ENCODE measurements at places on chromosomes 7 and 10.

DNA sequence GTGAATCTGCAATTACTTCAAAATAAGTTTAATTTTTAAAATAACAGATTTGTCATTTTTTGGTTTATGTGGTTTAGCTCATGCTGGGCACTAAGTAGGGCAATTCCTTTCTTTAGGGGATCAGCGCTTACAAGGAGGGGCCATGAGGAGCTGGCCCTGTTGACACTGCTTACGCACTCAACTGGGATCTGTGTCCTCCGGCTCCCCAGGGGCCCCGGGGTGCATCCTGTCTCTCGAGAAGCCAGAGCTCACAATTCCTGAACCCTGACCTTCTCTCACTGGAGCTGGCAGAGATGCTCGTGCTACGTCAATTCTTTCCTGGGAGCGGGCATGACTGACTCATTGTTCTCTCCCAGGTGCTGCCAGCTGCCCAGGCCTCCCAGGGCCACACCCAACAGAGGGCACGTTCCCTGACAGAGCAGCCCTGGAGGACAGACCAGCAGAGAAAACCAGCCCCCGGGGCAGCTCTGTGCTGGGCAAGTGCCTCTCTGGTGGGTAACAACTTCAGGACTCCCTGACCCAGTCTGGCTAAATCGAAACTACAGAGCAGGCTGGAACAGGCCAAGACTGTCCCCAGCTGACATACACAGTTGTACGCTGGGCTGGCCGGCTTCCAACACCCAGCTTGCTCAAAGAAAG lies 36.8 kb downstream of the CTBP2 start:
- DNase-seq: no peak

GRCh38 chr10:114320249-114321116 lies 81.4 kb downstream of the VWA2 start:
- no peak for DNase-seq

GRCh38 chr10:71547876-71548846 lies 151.4 kb downstream of the CDH23 start:
- no peak for DNase-seq

GRCh38 chr7:27300421-27300820 lies 57.8 kb downstream of the EVX1 start:
- no peak for DNase-seq

DNA sequence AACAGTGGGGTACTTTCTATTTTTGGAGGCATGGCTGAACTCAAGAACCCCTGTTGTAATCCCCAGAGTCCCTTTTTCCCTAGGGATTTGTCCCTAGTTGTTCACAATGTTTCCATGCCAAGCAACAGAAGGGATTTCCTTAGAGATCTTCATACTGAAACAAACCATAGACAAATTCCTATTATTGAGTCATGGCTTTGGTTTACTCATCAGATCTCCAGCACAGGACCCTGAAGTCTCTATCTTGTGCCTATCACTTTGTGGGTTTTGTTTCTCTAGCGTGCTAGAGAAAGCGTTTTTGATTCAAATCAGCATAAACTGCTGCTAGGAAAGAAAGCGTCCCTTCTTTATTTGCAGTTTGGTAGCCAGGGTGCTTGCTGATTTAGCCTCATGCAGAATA lies 165.0 kb downstream of the BAMBI start:
- no peak for DNase-seq

DNA sequence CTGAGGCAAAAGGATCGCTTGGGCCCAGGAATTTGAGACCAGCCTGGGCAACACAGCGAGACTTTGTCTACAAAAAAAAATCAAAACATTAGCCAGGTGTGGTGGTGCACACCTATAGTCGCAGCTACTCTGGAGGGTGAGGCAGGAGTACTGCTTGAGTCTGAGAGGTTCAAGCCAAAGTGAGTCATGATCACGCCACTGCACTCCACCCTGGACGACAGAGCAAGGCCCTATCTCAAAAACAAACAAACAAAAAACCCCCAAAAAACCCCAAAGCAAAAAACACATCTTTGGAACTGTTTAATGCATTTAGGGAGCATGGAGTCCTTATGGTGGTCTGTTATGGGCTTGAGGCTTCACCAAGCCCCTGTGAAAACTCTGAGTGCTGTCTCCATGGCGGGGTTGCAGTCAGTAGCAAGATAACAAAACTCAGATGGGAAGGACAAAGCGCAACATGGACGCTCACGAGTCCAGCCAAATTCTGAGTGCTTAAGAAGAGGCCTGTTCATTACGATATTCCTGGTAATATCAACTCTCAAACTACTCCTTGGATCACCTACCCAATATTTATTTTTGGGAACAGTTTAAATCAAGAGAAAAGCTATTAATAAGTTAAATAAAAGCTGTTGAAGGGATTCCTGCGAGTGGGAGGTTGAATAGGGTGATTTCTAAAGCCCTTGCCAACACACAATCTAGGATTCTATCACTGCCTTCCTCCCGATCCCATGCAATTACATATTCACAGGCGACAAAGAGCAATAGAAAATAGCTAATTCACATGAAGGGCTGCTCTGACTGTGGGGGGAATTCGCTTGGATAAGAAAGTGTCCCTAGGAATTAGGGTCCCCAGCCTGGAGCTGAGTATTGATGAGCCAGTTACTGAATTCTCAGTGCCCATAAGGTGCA lies 123.3 kb downstream of the HIPK2 start:
- DNase-seq: no peak

- DNase-seq: no peak
Measured at GRCh38 chr7:29400437-29400836, 163.2 kb upstream of the PRR15 start.

GRCh38 chr10:98323221-98324164 lies 55.5 kb upstream of the LOXL4 start:
- DNase-seq: no peak

Data from activated T-cell treated with anti-CD3 and anti-CD28 coated beads for 1 hour (primary cell).